ENCODE measurements at places on chromosomes 12 and 14.

DNA sequence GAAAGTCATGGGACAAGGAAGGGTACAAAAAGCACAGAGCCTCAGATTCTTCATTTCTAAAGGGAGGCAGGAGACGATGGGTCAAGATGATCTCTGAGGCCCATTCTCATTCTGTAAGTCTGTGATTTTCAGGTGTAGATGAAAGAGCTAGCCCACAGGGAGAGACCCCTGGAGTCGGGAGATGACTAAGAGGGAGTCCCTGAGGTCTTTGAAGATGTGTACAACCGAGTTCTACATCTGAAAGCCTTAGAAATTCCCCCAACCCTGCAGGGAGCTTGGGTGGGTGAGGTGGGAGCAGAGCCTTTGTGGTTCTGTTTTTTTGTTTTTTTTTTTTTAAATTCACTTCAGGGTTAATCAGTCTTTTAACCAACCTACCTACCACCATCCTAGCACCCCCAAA, 3.1 kb downstream of the WNT10B start:
- no peak for DNase-seq

- peak; percentile 43 for DNase-seq
Observed at GRCh38 chr14:32710731-32711680, 227.7 kb upstream of the NPAS3 start.

DNA sequence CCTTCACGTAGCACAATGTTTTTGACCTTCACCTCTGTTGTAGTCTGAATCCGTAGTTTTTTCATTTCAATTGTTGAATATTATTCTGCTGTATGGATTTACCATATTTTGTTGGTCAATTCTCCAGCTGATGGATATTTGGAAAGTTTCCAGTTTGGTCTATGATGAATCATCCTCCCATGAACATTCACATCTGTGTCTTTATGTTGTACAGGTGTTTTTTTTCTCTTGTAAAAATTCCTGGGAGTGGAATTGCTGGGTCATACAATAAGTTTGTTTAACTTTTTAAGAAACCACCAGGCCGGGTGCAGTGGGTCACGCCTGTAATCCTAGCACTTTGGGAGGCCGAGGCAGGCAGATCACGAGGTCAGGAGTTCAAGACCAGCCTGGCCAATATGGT, 36.7 kb upstream of the GNG2 start:
- no peak for DNase-seq

DNA sequence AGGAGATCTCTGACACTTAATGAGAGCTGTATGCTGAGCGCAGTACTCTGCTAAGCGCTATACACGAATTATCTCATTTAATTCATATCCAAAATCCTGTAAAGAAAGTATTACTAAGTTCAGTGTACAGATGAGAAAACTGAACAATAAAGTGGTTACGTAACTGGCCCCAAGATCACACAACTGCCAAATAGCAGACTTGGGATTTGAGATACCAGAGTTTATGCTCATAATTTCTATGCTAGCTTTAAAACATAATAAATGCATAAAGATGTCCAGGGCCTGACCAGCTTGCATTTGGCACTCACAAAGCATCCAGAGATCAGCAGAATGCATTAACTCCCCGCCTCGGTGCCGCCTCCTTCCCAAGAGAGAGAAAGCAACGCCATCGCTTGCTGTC, 83.2 kb upstream of the PWP1 start:
- DNase-seq = no peak
